Kasumi-1 (cell line): ENCODE measurements at places on chromosomes 13 and 19.
A peak's percentile ranks its signal among the peaks of the same experiment; 100 is the strongest.

DNA sequence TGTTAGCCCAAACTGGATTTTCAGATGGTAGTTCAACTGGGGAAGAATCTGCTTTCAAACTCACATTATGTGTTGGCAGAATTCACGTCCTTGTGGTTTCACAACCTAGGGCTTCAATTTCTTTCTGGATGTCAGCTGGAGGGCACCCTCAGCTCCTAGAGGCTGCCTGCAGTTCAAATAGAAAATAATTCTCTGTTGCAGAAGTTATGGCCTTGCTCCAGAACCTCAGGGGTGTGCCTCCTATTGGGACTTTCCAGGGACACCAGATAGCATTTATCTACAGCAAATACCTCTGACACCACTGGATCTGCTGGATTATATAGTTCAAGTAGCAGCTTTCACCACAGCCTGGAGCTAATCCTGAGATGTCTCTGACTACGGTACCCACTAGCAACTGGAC is 11.8 kb upstream of the RB1 start:
- DNase-seq = no peak

GRCh38 chr19:45099467-45100191 is 6.7 kb downstream of the PPP1R37 start:
- no peak for DNase-seq

DNA sequence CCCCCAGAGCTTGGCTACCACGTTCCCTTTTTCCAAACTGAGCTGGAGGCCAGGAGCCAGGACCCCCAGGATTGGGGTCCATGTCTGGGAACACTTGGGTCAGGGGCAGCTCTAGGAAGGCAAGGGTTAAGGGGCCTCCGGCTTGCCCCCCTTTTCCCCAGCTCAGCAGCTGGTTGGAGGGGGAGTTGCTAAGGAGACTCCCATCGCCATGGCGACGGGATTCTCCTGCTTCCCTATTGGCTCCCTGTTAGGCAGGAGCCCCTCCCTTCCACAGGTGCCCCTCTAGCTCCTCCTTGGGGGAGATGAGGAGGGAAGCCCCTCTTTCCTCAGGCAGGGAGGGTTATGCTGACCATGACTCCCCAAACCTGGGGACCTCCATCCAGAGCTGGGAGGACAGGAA is 33.9 kb downstream of the PDE4A start:
- DNase-seq = no peak

GRCh38 chr13:30908416-30908980 is 2.4 kb downstream of the MEDAG start:
- no peak for DNase-seq

DNA sequence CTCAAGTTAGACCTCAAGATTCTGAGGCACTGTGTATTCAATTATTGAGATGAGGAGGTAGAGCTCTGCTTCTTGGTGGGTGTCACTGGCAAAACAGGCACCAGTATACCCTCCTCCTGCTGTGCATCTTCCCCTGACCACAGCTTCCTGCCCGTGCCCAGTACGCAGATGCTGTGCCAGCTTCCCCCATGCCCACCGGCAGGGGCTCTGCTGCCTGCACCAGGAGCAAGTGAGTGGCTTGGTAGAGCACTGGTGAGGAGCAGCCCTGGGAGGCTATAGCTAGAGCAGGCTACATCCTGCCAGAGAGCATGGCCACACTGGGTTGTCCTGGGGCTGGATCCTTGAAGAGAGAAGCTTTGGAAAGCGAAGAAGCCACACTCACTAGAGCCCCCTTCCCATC is 21.0 kb upstream of the RNF17 start:
- no peak for DNase-seq

GRCh38 chr13:112059457-112060281 is 7.3 kb upstream of the SOX1 start:
- no peak for DNase-seq

DNA sequence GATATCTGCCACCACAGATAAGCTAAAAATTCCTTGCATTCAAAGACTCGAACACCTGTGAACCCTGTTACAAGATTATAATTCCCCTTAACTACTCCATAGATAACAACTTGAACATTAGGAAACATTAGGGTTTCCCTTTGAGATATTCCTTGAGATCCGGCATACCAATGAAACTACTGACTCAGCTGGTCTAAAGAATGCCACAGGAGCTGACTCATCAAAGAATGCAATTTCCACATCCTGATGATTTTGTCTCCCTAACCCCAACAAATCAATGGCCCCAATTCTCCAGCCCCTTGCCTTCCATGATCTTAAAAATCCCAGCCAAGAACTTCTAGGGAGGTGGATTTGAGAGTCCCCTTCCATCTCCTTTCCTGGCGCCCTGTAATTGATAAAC is 35.6 kb upstream of the ZNF599 start:
- no peak for DNase-seq

- no peak for DNase-seq
Measured at GRCh38 chr13:51839711-51840540, 5.1 kb downstream of the TMEM272 start.

DNA sequence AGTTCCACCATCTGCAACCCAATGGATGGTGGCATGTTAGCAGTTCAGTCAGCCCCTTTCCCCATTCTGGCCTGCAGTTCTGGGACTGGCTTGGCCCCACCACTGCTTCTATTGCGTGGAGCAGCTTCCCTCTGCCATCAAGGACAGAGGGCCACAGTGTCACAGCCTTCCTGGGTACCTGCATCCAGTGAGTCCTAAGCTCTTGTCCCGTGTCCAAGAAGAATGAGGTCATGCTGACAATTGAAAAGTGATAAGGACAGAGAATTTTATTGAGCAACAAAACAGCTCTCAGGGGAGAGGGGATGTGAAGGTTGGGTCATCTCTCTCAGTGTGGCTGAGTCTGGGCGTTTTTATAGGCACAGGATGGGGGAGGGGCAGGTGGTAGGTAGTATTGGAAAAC is 33.5 kb upstream of the SIN3B start:
- DNase-seq = no peak

DNA sequence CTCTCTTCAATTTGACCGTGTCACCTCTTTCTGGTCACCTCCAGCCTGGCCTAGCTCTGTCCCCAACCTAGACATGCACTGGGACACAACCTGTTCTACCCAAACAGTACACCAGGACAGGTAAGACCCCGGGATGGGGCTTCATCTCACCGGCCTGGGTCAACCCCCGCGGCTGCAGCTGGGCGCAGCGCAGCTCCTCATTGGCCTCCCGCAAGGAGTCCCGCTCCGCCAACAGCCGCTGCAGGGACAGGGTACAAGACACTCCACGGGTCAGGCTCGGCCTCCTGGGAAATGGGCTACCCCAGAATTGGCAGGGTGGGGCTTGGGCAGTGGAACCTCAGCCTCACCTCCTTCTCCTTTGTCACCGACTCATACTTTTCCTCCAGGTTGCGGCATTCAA is 7.7 kb downstream of the HOOK2 start:
- DNase-seq = no peak

- DNase-seq = no peak
Measured at GRCh38 chr19:8075158-8076074, 22.9 kb downstream of the CCL25 start.

- DNase-seq = no peak
Measured at GRCh38 chr13:80473695-80474094, 132.8 kb upstream of the SPRY2 start.

DNA sequence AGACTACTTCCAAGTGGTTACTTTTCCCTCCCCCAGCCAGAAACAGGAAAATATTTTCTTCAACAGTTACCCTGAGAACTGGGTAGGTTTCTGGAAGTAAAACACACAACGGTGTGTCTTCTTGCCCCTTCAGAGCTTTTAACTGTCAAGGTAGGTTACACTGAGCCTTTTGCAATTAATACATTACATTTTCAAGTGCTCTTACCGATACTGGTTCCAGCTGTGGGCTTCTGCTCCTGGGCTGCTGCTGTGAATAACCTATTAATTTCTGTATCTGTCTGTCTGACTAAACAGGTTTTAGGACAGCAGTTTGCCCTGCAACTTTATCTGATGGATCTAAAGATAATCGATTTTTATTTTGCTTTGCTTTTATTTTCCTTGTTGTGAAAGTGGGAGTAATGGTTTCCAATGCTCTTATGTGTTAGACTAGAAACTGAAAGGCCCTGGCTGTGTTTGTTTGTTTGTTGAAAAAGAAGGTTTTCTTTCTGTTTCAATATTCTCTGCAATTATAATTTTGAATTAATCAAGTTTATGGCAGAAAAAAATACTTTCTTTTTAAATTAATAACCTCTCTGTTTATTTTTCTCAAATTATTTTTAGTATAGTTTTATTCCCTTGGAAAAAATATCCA is 196.7 kb upstream of the SLITRK6 start:
- DNase-seq = no peak

- DNase-seq = peak; percentile 8
Measured at GRCh38 chr19:10871711-10872545, 575 bp downstream of the CARM1 start.

DNA sequence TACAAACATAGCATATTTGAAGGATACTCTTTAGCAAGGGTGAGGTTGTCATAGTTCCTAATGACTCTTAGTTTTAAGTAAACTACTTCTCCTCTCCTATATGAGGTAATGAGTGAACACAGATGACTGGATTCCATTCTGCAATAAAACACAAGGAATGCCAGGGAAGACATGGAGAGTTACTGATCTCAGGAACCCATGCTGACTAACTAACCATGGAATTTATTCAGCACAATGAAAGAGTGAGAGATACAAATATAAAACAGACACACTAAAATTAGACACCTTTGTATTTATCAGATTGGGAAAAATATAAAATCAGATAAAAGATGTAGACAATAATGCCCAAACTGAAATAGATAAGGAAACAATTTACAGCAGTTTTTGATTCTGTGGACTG is 1525.9 kb upstream of the SLC10A2 start:
- DNase-seq = no peak

GRCh38 chr19:9645472-9645871 is 24.4 kb upstream of the ZNF561 start:
- DNase-seq = peak; percentile 10
